ENCODE measurements at places on chromosomes 4 and X.

- no peak for DNase-seq
Measured at GRCh38 chr4:163350672-163351071, 7.0 kb downstream of the NPY5R start.

DNA sequence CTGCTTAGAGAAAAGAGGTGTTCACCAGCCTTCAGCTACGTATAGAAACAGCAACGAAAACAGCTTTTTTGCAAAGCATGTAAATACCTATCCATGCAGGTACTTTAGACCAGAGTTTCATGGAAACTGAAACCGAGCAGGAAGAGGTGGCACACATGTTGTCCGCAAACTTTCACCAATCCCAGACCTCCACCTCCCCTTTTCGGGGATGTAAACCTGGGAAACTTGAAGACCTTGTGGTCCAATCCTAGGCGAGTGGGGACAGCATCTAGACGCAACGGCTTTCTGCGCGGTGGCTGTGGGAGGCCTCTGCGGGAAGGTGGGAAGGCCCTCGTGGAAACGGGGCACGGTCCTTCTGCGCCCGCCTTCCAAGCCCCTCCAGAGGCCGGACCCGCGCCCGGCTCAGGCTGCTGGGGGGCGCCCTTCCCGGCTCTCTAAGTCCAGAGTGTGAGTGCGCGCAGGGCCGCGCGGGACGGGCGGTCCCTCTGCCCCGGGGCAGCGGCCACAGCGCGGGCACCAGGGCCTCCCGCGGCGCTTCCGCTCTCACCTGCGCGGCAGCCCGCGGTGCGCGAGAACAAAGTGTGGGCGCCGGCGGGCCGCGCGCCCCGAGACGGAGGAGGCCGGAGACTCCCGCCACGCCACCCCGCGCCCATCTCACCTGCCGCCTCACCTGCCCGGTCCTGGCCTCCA, 830 bp upstream of the SHROOM2 start:
- no peak for DNase-seq

GRCh38 chr4:1164040-1164439, 8.3 kb downstream of the SPON2 start:
- no peak for DNase-seq

- DNase-seq: no peak
Measured at GRCh38 chrX:53318766-53319353, 37.5 kb upstream of the IQSEC2 start.

GRCh38 chr4:128768373-128768996, 41.0 kb upstream of the JADE1 start:
- DNase-seq: no peak

All from stimulated activated CD8-positive, alpha-beta memory T cell treated with anti-CD3 and anti-CD28 coated beads, Interleukin-7, amount 100 ng/mL, for 1 hour (primary cell).